ENCODE measurements at places on chromosomes 6 and 20. TPM values are rescaled to one million over a fixed set of nuclear protein-coding genes. Genes with fewer than 3 reads are reported as not detected.

GRCh38 chr6:117928833-117929232 lies 21.8 kb downstream of the SLC35F1 start:
- DNase-seq = no peak

GRCh38 chr20:9531581-9531980 lies 17.2 kb downstream of the LAMP5 start:
- no peak for DNase-seq

The PRDM13 gene
- 2.6 TPM for total RNA-seq

- DNase-seq = no peak
Observed at GRCh38 chr20:22814471-22815205, 220.5 kb upstream of the SSTR4 start.

DNA sequence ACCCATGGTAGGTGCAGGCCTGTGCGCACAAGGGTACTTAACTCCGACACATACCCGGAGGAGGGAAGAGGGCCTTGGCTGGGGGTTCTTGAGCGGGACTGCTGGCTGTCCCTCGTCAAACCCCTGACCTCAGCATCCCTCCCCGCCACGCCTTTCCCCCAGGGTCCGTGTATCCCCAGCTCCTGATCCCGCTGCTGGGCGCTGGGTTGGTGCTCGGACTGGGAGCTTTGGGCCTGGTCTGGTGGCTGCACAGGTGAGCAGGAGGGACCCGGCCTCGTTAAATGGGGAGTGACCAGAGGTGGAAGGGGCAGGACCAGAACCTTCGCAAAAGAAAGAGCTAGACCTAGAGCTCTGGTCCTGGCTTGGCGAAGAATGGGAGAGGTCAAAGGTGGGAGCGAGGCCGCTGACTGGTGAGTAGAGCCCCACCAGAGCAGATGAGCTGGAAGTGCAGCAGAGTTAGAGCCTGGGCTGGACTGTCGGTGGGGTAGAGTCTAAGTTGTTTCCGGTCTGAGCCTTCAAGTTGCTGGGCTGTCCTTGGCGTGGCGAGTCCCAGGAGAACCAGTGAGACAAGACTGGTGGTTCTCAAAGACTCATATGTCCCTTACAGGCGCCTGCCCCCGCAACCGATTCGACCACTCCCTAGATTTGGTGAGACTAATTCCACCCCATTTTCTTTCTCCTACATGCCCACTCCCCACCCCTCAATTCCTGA lies 963 bp downstream of the MPIG6B start:
- DNase-seq = no peak

The CGA gene
- not detected for total RNA-seq

The JPH2 gene
- 0.08 TPM for total RNA-seq

The COL9A1 gene
- total RNA-seq = 3.6 TPM

DNA sequence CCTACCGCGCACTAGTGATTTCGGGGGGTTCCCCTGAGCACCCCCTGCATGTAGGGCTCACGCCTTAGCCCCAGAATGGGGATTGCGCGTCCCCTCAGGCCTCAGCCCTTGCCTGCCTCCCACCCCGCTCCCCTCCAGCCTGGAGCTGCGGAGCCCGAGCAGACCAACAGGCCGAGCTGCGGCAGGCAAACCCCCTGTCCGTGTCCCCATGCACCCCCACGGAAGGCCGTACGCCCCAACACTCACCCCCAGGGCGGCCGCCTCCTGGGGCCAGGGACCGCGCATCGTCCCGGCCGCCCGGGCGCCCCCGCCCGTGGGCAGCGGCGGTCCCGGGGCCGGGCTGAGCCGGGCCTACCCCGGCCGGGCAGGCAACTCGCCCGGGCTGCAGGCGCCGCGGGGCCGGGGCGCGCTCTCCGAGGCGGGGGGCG lies 1.2 kb upstream of the KCNB1 start:
- no peak for DNase-seq

The DLK2 gene
- 0.83 TPM for total RNA-seq

GRCh38 chr6:1208876-1209275 lies 103.0 kb upstream of the FOXQ1 start:
- no peak for DNase-seq

The DNMT3B gene
- total RNA-seq = 2.3 TPM

The NOL4L gene
- total RNA-seq = 2.1 TPM
